ENCODE measurements at places on chromosomes 1 and 21.
A peak's percentile ranks its signal among the peaks of the same experiment; 100 is the strongest.

DNA sequence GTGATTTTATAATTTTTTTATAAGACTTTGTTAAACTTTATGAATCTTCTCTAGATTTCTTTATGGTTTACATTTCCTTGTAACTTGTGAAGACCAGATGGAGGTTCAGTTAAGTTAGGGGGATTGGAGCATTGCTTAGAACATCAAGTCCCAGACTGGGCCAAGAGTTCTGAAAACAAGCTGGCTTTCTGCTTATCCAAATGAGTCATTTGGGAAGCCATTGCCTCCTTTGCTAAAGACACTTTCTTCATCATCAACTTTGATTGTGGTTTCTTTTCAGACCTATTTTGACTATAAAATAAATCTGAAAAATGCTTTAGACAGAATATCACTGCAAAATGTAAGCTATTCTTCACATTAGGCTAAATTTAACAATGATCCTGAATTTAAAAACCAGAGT lies 446.8 kb downstream of the USP25 start:
- DNase-seq: no peak

- no peak for DNase-seq
Measured at GRCh38 chr1:190192627-190193026, 285.0 kb downstream of the BRINP3 start.

GRCh38 chr1:83846138-83846537 lies 152.8 kb downstream of the TTLL7 start:
- no peak for DNase-seq

DNA sequence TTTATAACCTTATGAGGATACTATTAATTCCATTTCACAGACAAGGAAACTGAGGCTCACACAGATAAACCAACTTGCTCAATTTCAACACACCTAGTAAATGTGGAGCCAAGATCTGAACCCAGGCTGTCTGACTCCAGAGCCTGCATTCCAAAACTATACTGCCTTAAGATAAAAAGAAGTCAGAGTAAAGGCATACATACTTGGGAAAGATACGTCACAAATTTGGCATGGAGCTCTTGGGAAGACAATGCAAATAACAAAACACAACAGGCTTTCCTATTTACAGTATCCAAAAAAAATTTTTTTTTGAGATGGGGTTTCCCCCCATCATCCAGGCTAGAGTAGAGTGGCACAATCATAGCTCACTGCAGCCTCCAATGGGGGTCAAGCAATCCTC lies 5.9 kb downstream of the AKT3 start:
- no peak for DNase-seq

DNA sequence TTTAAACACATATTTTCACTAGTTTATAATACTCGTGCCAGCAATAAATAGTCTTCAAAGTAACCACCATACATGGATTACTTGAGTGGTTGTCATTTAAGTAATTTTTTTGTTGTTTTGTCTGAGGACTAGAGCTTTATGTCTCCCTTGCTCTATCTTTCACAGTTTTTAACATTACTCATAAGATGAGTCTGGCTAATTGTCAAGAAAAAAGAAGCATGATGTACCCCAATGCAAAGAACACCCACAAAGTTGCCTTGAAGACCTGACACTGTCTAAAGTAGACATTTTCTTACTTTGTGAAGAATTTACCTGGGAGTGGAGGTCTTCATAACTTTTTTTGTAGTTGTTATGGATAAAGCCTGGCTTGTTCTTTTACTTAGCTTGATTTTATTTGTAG lies 210.4 kb upstream of the BRINP3 start:
- DNase-seq: no peak

DNA sequence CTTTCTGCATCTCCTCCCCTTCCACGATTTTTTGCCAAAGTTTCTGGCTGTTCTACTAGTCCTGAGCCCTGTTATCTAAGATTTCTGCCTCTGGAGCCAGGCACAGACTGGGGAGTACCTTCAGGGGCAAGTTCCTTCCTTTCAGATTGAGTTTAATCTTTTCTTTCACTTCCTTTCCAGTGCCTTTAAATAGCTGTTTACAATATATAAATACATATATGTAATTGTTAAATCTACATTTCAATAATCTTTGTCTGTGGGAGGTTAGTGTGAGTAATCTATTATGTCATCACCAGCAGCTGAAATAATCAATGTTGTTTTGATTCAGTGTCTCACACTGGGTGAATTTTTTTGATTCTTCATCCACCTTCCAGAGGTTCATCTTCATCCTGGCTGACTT lies 31.8 kb downstream of the DIPK1A start:
- no peak for DNase-seq

GRCh38 chr1:117653732-117654492 lies 48.1 kb downstream of the TENT5C start:
- no peak for DNase-seq

GRCh38 chr1:43537423-43538142 lies 6.9 kb downstream of the PTPRF start:
- DNase-seq: no peak

GRCh38 chr1:160755911-160756848 lies 17.1 kb downstream of the SLAMF7 start:
- peak; percentile 25 for DNase-seq

- DNase-seq: no peak
Measured at GRCh38 chr1:2046174-2046917, 3.9 kb upstream of the PRKCZ start.

GRCh38 chr1:64116537-64116936 lies 86.9 kb upstream of the UBE2U start:
- DNase-seq: no peak

DNA sequence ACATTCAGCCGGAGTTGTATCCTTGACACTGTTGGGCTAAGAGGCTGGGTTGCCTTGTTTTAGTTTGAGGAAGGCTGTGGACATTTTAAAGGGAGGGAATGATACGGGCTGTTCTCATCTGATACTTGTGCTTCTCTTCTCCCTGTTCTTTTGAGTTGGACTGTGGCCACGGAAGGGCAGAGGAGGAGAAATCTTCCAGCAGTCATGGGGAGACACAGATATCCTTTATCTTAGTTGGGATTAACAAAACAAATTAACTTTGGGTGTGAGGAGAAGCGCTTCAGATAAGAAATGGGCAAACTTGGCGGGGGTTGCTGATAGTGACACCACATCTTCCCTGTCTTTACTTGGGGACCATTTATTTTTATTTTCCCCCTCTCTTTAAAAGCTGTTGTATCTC lies 138.8 kb downstream of the ROR1 start:
- DNase-seq: no peak

GRCh38 chr1:186865253-186865652 lies 36.5 kb downstream of the PLA2G4A start:
- DNase-seq: no peak

DNA sequence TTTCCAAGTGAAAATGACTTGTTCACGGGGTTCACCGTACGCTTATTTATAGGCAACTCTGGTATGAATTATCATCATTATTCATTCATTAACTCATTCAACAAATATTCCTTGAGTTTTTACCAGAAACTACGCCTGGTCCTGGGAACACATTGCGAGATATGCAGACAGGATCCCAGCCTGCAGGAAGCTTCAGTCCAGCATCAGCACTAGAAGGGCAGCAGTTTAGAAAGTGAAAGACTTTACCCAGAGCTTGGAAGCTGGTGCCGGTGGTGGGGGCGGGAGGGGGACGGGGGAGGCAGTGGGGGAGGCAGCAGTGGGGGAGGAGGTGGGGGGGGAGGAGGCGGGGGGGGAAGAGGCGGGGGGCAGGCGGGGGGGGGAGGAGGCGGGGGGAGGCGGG lies 55.9 kb downstream of the SETD4 start:
- no peak for DNase-seq

DNA sequence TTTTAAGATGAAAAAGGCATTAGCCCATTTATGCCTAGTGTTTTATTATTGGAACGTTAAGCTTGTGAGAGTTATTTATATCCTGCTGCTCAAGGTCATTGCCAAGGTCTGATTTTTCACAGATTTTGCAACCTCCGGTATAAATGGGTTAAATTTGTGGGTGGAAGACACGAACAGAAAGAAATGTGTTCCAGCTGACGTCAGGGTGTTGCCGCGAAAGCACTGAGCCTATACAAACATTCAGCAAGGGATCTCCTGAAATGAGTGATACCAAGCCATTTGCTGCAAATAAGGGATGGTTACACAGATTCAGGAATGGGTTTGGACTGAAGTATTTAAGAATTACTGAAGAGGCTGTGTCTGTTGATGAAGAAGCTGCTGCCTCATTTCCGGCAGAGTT lies 32.2 kb downstream of the TMED5 start:
- no peak for DNase-seq

DNA sequence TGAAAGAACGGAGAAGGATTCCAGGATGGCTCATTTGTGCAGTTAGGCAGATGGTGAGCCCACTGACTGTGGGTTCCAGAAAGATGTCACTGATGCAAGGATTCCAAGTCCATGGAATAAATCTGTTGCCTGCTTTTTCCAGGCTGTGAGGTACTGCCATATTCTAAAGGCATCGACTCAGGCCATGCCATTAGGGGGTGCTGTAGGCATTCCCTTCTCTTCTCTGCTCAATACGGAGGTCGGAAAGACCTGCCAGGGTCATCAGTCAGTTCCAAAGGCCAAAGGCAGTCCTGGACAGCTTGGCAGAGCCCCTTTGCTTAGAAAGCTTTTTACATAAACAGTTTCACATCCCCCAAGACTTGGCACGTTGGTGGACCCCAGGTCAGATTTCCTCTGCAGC lies 31.7 kb upstream of the TMEM125 start:
- no peak for DNase-seq

GRCh38 chr1:235098991-235099390 lies 29.6 kb downstream of the TOMM20 start:
- DNase-seq: no peak

DNA sequence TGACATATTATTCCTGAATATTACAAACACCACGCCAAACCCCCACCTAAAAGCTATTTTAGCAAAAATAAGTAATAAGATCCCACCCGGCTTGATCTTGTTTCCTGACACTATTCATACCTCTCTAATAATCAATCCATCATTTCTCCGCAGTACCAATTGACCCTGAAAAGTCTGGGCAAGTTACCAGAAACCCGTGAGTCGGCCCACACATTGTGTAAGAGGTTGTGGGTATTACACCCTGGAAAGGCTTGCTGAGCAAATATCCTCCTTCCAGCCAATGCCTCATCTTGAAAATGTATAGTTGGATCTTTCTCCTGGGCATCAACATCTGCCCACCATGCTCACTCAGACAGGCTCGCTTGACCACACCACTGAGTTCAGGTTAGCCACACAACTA lies 451.0 kb downstream of the TTLL7 start:
- DNase-seq: no peak

GRCh38 chr1:42917241-42917495 lies 41.5 kb downstream of the SLC2A1 start:
- no peak for DNase-seq

- no peak for DNase-seq
Measured at GRCh38 chr1:12052008-12052573, 11.0 kb upstream of the TNFRSF8 start.

DNA sequence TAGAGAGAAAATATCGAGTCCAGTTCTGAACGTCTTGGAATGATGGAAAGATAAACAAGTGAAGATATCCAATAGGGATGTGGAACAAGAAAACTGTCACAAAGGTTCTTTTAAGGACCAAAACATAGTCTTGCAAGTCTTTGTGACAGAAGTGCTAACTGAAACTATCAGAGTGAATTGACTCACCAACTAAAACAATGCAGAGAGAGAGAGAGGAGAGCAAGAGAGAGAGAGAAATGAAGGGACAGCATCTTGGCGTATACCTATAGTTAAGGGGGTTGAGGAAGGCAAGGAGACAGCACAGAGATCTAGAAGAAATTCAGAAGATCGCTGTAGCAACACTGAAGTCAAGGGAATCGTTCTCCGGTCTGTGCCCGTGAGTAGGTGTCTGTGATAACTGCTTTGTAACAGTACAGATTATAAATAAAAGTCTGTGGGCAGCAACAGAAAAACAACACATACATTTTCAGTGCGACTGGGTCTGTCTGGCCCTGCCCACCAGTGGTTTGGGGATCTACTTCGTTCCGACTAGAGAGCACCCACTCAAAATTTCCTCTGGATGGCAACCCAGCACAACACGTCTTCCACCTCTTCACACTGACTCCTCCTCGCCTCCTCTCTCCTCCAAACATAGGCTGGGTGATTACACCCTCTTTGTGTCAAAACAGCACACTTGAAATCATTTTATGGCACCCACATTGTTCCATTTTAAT lies 4.8 kb upstream of the COA6 start:
- no peak for DNase-seq

DNA sequence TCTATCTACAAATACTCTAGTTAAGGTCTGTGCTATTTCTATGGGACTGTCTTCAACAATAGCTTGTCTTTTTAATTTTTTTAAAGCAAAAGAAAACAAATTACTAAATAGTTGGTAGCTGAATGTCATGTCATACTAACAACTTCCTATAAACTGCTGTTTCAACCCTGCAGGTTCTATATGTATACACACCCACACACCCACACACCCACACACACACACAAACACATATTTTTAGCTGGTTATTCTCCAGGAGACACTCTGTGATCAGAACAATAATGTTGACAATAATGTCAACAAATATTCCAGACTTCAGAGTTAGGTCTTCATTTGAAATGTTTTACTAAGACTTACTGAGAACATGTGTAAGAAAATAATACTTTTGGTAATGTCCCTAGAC lies 66.7 kb downstream of the AK5 start:
- DNase-seq: no peak

- no peak for DNase-seq
Measured at GRCh38 chr1:197143276-197143675, 3.2 kb downstream of the ASPM start.

GRCh38 chr21:32728848-32729247 lies 1.0 kb upstream of the SYNJ1 start:
- DNase-seq: no peak

GRCh38 chr1:93034397-93034796 lies 44.7 kb upstream of the MTF2 start:
- DNase-seq: no peak

DNA sequence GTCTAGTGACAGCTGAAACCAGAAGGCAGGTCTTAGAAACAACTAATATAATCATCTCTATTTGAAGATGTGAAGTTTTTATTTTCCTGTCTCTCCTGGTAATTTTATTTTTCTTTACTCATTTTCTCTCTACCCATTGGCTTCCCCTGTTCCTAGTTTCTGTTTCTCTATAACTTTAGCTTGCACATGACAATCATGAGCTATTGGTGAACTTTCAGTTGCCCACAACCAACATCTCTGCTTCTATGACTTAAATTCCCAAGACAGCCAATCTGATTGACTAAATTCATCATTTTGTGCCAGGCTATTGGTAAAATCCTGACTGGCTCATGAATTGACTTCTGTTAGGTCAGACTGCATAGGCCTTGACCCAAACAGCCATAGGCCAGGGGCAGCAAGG lies 13.7 kb upstream of the ACADM start:
- DNase-seq: no peak

GRCh38 chr1:220431554-220432239 lies 96.2 kb upstream of the MARK1 start:
- DNase-seq: no peak

DNA sequence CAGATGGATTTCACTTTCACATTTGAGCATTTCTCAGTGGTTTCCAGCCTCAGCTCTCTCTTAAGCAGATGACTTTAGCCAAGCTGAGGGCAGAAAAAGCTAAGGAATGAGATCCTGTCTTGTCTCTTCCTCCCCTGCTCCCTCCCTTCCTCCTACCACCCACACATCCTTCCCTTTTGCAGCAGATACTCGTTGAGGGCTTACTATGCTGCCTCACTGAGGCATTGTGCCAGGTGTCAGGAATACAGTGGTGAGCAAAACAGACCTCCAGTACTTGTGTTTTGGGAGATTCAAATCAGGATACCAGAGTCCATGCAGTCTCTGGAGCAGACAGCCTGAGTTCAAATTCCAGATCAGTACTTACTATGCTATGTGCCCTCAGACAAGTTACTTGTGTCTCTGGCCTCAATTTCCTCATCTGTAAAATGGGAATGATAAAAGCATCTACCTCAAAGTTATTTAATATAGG lies 43.2 kb downstream of the KIF26B start:
- DNase-seq: no peak

GRCh38 chr1:161216945-161217712 lies 2.0 kb downstream of the FCER1G start:
- no peak for DNase-seq
